ENCODE measurements at places on chromosomes 11 and 22.

DNA sequence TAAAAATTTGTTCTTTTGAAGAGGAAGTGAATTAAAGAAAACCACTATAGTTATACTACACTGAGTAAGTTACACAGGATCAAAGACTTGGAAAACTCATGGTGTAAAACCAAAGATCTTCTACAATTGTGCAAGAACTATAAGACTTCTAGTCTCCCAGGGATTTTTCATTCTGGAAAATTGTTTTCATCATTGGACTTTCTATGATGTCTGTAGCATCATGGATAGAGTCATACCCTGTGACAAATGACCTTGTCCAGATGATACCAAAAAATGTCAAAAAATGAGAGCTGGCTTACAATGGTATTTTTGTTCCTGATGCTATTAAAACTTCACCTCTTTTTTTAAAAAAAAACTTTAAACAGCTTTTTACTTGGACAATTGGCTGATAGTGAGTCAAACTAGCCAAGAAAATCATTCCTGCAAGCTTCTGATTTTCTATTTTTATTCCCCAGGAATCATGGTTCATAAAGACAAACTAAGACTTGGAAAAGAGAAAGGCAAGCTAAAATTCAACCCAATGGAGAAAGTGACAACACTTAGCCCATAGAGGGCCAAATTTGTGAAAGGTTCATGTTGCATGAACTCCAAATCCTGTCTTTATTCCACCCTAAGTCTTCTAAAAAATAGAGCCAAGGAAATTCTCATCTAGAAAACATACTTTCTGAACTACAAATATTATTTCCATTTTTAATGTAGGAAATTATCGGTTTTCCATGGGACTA, 30.7 kb downstream of the ME3 start:
- no peak for DNase-seq

GRCh38 chr11:2188745-2189144, 17.1 kb upstream of the TH start:
- DNase-seq = no peak

- DNase-seq = no peak
These were observed 17.9 kb downstream of the RFPL1 start for GRCh38 chr22:29456211-29456671.

DNA sequence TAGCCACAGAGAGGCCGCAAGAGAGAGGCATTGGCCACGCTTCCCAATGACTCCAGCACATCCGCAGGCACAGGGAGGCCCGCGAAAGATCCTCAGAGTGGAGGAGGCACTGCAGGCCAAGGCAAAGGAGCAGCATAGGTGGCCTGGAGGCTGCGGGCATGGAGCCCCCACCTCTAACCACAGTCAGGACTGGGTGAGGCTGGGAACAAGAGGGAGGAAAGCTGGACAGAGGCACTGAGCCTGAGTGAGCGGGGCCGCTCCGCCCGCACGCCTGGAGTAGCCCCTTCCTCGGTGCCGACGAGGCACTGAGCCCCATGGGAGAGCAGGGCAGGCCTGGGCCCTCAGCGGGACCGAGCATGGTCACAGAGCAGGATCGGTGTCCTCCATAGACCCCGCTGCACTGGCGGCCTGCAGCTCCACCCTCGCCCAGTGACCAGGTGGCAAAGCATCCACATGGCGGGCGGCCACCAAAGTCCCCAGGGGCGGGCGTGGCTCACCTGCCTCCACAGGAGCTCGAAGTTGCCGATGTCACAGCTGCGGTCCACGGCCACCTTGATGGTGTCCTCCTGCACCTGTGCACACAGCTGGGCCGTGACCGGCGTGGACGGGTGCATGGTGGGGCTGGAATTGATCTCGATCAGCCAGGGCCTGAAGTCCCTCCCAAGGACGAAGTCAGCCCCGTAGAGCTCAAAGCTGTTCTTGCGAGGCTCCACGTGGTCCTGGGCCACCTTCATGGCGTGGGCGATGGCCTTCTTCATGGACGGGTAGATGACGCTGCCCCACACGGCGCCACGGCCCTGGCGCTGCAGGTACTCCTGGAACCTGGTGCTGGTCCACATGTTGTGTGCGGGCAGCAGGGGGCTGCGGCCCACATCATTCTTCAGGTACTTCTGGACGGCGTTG, 18.9 kb upstream of the IL17REL start:
- DNase-seq = no peak

GRCh38 chr11:6570691-6571427, 32.6 kb downstream of the RRP8 start:
- DNase-seq = no peak

- no peak for DNase-seq
These were observed 67.2 kb downstream of the ADM start for GRCh38 chr11:10371926-10372641.

- DNase-seq = no peak
These were observed 293.3 kb downstream of the BRD1 start for GRCh38 chr22:49534386-49534785.

- no peak for DNase-seq
These were observed 57.0 kb downstream of the MYH9 start for GRCh38 chr22:36330655-36331305.

GRCh38 chr11:10653946-10654810, 39.4 kb downstream of the IRAG1 start:
- peak; percentile 23 for DNase-seq

DNA sequence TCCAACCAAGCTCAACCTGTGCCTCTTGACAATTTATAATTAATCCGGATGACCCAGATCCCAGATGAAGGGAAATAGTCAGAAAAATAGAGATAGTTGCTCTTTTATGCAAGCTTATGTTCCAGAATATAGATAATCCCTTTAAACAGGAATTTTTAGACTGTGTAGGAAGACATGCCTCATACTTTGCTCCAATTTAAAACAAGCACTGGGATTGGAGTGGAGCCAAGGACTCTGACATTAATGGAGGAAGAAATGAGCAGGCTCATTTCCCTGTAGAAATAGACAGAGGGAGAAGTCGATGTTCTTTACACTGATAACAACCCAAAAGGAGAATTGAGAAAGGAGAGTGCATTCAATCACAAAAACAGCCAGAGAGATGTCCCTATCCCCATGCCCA, 70.1 kb upstream of the LRRC55 start:
- no peak for DNase-seq

DNA sequence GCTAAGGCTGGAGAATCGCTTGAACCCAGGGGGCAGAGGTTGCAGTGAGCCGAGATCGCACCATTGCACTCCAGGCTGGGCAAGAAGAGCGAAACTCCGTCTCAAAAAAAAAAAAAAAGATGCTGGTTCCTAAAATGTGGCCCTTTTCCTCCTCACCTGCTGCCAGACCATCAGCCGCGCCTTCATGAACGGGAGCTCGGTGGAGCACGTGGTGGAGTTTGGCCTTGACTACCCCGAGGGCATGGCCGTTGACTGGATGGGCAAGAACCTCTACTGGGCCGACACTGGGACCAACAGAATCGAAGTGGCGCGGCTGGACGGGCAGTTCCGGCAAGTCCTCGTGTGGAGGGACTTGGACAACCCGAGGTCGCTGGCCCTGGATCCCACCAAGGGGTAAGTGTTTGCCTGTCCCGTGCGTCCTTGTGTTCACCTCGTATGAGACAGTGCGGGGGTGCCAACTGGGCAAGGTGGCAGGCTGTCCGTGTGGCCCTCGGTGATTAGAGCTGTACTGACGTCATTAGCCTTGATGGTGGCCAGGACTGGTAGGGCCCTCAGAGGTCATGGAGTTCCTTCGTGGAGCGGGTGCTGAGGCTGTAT, 50.7 kb upstream of the PPP6R3 start:
- no peak for DNase-seq

DNA sequence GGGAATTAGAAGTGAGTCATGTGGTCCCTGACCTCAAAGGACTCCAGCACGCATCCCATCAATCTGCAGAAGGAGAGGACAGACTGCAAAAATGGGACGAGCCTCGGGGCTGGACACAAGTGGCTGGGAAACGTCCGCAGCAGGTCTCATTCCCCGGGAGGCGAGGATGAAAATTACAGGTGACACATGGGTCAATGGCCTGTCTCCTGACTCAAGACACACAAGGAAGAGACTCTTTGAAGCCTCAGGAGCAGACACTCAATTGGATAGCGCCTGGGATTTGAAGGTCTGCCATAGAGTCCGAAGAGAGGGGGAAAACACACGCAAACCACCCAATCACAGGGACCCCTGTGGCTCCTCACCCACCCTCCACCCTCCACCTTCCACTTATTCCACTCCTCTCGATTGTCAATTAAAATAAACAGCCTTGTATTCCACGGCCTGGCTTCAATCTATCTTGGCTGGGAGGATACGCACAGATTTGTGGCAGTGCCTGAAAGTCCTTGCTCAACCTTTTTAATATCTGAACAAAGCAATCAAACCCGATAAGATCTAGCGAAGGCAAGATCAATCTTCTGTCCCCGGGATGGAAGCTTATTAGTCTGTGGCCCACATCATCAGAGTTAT, 101.8 kb upstream of the CADM1 start:
- no peak for DNase-seq

DNA sequence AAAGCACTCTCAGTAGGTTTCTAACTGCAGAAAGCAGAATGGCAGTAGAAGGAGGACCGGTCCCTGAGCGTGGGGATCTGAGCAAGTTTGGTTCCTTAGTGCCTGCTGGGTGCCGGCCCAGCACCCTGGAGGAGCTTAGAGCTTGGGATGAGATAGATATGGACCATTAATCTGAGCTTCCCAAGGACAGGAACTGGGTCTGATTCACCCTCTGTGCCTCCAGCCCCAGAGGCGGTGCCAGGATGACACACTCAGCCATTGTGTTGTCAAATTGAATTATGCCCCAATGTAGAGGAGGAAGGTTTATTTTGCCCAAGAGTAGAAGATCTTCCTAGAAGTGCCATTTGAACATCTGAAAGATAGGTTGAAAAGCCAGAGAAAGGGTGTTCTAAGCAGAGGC, 4.3 kb downstream of the ZC3H7B start:
- no peak for DNase-seq

DNA sequence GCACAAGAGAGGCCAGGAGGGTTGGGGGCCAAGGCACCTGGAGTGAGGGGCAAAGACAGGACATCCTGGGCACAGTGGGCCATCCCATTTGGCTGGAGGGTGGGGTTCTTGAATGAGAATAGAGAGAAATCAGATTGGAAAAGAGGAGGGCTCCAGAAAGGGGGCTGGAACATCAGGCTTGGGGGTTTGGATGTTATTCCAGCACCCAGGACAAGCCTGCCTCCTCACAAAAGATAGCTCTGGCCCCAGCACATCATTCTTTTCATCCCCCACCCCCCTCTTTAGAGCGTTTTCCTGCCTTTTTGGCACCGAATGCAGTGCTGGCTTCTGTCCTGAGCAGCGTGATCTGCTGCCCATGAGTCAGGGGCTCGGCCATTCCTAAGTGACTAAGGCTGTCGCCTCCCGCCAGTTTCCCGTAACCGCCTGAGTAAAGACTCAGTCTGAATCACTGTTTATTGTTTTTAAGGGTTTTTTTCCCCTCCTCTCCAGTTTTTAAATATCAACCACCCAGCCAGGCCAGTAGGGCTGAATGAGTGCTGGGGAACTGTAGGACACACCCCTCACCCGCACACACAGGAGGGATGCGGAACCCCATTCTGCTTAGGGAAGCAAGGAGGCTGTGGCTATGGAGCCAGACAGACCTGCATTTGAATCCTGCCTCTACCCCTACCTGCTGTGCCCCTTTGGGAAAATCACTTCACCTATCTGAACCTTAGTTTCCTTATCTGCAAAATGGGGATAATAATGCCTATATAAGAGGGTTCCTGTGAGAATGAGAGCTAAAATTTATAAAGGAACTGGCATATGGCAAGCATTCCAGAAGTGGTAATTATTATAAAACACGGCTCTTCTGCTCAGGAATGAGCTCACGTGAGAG, 32.4 kb upstream of the NAV2 start:
- DNase-seq = no peak

- no peak for DNase-seq
These were observed 30.0 kb upstream of the ARHGAP32 start for GRCh38 chr11:129222158-129222557.

- DNase-seq = no peak
These were observed 25.0 kb downstream of the FADS3 start for GRCh38 chr11:61866231-61866957.

GRCh38 chr11:103673773-103674172, 362.7 kb upstream of the DDI1 start:
- no peak for DNase-seq

- no peak for DNase-seq
These were observed 173.7 kb downstream of the MN1 start for GRCh38 chr22:27627901-27628300.

DNA sequence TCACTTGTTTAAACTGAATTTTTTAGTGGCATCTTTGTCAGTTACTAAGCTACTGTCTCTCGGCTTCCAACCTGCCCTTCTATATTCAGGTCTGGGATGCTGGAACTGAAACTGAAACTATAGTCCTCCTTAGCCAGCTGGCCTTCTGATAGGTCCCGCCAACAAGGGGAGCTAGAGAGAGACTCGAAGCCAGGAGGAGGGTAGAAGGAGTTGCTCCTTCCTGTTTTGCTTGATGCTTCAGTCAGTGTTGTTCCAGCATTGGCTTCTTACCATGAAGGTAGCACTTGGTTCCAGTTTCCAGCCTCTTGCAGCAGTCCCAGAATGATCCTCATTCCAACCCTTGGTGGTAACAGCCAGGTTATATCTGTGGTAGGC, 32.9 kb upstream of the HORMAD2 start:
- DNase-seq = no peak

DNA sequence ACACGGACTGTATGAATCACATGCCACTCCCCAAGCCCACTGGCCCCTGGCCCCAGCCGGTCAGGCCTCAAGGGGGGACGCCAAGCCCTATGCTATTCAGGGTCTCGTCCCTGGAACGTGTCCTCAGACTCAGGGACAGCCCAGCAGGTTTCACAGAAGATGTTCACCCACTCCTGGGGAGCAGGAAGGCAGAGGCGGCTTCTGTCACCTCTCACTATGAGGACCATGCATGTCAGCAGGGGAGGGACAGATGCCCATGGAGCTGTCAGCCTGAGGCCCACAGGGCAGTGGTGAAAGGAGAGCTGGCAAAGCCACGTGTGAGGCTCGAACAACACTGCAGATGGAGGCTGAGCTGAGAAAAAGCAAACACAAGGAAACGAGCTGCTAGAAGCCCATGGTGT, 192.0 kb downstream of the SHANK2 start:
- DNase-seq = no peak

GRCh38 chr11:1943576-1943975, 3.6 kb upstream of the MRPL23 start:
- DNase-seq = no peak

- no peak for DNase-seq
These were observed 252.1 kb upstream of the CCDC179 start for GRCh38 chr11:23112390-23112789.

DNA sequence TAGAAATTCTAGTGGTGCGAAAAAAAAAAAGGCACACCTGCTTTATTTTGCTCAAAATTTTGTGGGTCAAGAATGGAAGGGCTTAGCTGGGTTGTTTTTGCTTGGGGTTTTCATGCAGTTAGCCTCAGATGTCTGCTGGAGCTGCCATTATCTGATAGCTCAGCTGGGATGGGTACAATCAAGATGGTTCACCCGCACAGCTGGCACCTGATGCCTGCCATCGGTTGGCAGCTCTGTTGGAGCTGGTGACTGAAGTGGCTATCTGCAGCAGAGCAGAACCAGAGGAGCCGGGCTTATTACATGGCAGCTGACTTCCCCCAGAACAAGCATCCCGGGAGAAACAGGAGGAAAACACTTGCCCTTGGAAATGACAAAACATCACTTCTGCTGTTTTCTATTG, 12.1 kb upstream of the ELFN2 start:
- no peak for DNase-seq

GRCh38 chr11:71787098-71787823, 45.7 kb upstream of the DEFB108B start:
- peak; percentile 93 for DNase-seq
